ENCODE measurements at places on chromosomes 3 and 15.
A peak's percentile ranks its signal among the peaks of the same experiment; 100 is the strongest.

- no peak for DNase-seq
These were observed 682 bp downstream of the ITPKA start for GRCh38 chr15:41494190-41494921.

- DNase-seq = no peak
These were observed 7.1 kb downstream of the RMDN3 start for GRCh38 chr15:40747685-40748631.

DNA sequence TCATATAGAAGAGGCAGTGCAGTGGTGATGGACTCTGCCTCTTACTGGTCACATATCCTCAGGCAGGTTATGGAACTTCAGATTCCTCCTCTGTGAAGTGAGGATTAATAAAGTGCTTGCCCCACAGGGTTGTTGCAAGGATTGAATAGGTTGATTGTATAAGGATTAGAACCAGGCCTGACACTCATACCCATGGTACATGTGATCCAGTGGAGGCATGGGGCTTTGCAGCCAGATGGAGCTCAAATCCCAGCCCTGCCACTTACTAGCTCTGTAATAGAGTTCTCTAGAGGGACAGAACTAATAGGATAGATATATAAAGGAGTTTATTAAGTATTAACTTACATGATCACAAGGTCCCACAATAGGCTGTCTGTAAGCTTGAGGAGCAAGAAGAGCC lies 184.6 kb upstream of the EIF1B start:
- no peak for DNase-seq

GRCh38 chr3:37645517-37646380 lies 215.9 kb upstream of the CTDSPL start:
- no peak for DNase-seq

- no peak for DNase-seq
These were observed 18.4 kb downstream of the CCK start for GRCh38 chr3:42247576-42248027.

DNA sequence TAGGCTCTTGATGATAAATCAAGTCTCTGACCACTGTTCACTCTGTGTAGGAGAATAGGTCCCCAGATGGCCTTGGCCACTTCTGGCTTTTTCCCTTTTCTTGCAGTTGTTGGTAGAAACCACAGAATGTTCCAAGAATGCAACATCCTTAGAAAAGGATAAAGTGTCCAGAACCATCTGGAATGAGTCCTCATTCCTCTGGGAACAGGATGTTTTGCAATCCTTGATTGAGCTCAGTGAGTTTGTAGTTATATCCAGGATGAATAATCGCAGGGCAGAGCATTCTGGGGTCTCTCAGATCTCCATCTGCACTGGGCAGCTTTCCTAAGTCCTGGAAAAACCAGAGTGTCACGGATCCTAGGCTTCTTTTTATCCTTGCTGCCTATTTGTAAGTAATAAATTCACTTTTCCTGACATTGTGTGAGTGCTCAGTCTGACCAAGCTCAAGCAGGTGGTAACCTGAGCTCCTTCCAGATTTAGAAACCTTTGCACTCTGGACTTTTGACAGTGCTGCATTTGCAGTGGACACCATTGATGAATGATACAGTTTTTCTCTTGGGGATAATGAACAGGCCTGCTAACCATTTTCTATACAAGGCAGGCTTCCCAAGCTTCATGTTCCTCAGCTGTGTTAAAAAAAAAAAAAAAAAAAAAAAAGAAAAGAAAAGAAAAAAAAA lies 1028.6 kb downstream of the OTOL1 start:
- DNase-seq = no peak

DNA sequence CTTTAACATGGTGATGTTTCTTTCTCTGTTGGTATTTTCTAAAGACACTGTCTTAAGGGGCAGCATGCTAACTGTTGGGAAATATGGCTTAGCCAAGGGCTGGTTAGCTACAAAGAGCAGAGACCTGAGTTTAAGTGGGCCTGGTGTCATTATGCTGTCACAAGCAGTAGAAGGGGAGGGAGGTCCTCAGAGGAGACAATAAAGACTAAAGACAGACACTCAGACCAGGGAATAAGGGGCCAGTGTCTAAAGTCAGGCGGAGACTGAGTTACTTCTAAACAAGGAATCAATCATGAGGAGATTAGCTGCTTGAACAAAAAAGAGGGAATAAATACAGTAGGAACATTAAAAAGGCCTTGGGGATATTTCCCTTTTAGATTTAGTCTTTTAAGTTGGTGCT lies 142.7 kb upstream of the DPPA4 start:
- DNase-seq = no peak

- no peak for DNase-seq
These were observed 794 bp downstream of the LRIG1 start for GRCh38 chr3:66499881-66500575.

DNA sequence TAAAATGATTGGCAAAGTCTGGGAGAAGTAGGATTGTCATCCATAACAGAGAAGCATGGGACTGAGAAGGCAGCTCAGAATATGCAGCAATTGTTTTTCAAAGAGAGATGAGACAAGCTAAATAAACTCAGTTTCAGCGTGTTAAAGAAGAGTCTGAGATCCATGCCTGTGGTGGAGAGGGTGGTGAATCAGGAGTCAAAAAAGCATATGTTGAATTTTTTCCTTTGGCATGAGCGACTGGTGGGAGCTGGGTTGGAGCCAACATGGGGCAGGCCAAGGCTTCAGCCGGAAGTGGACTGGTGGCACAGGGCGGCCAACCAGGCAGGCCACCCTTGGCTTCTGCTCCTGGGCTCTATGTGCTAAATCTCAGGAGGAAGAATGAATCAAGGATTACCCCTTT lies 102.0 kb downstream of the SST start:
- no peak for DNase-seq

DNA sequence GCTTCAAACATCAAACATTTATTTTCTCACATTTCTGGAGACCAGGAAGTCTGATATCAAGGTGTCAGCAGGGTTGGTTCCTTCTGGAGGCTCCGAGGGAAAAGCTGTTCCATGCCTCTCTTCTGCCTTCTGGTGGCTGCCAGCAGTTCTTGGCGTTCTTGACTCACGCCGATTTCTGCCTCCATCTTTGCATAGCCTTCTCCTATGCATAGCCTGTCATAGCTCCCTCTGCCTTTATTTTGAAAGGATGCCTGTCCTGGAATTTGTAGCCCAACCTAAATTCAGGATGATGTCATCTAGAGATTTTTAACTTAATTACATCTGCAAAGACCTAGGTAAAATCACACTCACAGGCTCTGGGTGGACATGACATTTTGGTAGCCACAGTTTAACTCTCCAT lies 70.4 kb downstream of the RGMA start:
- DNase-seq = no peak

- DNase-seq = no peak
These were observed 77.2 kb upstream of the TSC22D2 start for GRCh38 chr3:150330872-150331271.

GRCh38 chr3:15218689-15219088 lies 12.6 kb downstream of the CAPN7 start:
- no peak for DNase-seq

- peak; percentile 23 for DNase-seq
These were observed 10.3 kb downstream of the CHP1 start for GRCh38 chr15:41241221-41241964.

DNA sequence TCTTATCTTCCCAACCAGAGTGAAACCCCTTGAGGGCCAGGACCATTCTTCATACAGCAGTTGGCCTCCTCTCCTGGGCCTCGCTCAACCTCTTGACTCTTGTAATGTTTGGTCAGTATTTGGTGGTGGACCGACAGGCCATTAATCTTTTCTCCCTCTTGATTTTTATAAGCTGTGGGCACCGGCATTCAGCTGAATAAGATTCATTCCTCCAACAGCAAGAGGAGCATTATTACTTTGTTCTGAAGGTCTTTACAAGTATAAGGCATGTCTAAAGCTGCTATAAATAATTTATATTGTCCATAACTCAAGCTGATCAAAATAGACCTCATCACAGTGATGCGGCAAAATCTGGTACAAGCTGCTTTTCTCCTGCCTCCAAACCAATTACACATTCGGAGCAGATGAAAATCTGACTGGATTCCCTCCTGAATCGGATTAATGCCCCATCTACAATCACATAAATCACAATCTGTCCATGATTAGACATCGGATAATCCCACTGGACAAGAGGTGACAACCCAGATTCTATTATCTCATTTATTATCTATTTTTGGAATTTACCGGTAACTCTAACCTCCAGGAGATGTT lies 8.4 kb upstream of the ISL2 start:
- no peak for DNase-seq

DNA sequence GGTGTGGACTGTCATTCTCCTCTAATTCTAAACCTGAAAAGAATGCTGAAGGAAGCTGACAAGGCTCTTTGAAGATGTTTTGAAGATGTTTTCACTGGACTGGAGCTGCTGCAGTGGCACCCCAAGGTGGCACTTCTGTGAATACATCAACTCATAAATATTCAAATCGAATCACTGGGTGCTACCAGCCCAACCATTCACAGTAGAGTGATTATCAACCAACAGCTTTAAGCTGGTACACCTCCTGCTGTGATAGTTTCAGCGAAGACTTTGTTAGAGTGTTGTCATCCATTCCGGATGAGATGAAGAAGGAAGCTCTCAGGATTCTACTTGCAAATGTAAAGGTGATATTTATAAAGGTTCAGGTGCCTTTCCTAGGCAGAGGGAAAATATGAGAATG lies 106.6 kb downstream of the LSAMP start:
- no peak for DNase-seq
